ENCODE measurements at places on chromosomes 5 and 9.
A peak's percentile ranks its signal among the peaks of the same experiment; 100 is the strongest.

DNA sequence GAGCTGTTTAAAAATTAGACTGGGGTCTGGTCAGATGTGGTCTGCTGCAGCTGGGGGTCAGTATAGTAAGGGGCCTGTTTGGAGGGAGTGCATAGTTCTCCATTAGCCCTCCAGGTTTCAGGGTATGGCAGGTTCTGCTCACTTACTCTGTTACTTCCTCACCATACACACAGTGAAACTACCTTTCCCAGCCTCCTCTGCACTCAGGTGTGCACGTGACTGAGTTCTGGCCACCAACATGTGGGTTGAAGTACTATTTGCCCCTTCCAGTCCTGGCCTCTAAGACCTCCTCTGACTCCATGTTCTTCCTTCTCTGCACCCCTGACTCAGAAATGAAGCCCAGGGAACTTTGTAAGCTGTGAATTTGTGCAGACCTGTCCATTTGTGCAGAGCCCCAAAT is 190.5 kb upstream of the CLINT1 start:
- no peak for DNase-seq

DNA sequence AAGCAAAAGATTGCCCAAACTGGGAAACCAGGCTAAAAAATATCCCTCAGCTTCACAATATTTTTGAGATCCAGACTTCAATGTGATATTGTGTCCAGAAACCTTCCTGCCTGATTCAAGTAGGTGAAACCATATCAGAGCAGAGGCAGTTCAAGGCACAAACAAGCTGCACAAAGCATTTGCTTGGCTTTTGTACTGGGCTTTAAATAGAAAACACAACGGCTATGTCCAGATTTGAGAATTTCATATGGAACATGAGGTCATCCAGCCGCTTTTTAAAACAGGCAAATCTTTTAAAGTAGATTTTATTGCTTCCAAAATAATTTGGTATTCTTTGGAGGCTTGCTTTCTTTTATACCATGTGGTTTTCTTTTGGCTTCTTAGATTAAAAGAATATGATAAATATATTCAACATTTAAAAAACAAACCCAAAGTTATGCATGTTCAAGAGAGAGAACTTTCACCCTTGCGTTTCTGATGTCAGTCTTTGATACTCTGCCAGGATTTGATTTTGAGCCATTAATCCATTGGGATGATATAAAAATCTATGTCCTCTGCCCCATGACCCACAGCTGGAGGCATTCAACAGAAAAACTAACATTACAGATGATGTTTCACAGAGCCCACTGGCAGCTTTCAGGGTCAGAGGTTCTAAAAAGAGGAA is 29.0 kb upstream of the CCDC112 start:
- DNase-seq: no peak

DNA sequence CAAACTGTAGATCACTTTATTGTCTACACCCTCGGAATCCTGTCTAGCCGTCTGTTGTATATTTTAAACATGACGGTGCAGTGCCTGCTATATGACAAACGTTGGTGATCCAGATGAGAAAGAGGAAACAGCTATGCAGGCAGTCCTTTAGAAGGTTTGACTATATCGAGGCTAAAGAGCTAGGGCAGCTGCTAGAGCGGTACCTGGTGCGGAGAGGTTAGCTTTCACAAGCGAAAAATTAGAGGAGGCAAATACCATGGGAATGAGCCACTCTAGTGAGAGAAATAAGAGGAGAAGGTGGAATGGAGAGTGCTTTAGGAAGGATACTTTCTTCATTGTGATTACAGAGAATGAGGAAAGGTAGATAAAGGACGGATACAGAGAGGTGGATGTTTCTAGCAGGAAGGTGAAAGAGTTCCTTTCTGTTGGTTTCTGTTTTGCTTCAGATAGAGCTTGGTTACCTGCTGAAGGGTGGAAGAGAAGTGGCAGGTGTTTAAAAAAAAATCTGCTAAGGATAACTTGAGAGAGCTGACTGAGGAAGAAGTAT is 959 bp upstream of the FBXL17 start:
- DNase-seq: no peak

DNA sequence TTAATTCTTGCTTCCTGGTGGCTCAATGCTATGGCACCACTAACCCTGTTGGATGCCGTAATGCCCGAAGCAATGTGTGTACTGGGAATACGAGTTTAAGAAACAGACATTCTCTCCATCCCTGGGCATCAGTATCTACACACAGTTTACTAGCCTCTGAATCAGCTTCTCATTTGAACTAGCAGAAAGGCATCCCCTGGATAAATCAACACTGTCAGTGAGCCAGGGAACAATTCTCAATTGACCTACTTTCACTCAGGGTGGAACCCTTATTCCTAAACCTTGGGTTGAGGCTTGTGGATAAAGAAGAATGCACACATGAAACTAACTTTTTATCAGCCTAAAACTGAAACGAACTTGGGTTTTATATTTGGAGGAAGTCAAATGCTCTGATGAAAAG is 331.0 kb downstream of the GADD45G start:
- DNase-seq: no peak

DNA sequence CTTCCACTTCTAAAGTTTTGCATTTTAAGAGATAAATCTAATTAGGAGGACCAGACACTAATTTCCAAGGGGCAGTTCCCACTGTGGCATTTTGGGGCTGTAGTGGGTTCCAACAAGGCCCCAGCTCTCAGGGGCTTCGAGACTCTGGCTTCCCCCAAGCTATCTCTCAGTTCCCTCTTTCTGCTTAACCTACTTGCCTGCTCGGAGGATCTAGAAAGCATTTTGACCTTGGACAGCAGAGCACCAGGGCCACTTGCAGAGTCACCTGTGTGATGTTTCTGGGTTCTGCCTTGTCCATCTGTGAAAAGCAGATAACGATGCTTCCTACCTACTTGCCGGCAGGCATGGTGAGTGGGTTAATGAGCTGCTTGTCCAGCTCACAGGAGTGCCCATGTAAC is 175.4 kb downstream of the MED10 start:
- DNase-seq: no peak

GRCh38 chr5:170585273-170585948 is 81.6 kb downstream of the KCNIP1 start:
- no peak for DNase-seq

DNA sequence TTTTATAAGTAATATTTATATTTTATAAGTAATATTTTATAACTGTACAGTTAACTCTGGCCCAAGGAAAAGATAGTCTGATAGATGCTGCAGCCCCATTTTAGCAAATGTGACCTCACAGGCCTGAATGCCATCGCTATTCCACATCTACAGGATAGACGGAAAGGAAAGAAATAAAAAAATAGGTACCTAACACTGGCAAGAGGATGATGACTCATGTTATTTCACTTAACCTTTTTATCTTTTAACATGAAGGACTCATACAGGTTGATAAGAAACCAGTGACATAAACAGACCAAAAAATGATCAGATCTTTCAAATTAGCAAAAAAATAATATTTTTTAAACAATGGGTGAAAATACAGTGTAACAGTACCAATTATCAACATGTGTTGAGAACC is 2.7 kb downstream of the CD274 start:
- no peak for DNase-seq

GRCh38 chr5:21862986-21863385 is 990.2 kb downstream of the CDH12 start:
- no peak for DNase-seq

GRCh38 chr5:147601652-147602051 is 91.8 kb upstream of the DPYSL3 start:
- DNase-seq: no peak

DNA sequence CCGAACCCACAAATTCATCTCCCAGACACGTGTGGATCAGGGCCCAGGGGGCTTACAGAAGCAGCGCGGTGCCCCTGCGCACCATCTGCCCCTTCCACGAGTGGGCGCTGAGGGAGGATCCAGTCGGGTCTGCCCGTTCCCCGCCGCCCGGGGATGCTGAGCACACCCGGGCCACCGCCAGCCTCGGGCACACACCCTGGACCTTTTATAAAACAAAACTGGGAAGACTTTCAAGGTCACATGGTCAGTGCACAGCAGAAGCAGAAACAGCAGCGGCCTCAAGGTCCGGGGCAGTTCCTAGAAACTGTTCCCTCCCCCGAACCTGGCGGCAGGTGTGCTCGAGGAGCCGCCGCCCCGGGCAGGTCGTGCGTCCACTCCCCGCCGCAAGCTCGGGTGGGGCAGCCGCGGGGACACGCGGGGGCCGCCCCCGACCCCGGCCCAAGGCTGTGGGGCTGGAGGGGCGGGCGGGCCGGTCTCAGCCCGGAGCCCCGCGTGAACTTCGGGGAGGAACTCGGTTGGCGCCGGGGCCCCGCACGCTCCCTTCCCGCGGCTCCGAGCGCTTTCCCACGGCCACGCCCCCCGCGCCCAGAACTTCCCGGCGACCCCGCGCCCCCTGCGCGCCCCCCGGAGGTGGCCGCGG is 633 bp upstream of the PPP1R26 start:
- no peak for DNase-seq

DNA sequence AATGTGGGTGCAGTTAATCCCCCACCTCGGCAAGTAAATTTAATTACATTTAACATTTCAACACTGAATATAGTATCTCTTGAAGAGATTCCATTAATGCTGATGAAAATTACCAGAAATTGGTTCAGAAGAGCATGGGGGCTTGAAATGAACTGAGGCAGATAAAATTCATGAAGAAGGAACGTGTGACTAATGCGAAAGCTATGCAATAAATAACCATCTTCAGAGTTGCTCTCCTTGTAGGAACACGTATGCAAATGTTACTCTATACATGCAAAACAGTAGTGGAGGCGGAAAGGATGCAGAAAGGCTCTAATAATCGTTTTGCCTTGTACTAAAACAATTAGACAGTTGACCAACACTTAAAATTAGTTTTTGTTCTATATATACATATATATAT is 320.2 kb downstream of the CTNND2 start:
- no peak for DNase-seq

DNA sequence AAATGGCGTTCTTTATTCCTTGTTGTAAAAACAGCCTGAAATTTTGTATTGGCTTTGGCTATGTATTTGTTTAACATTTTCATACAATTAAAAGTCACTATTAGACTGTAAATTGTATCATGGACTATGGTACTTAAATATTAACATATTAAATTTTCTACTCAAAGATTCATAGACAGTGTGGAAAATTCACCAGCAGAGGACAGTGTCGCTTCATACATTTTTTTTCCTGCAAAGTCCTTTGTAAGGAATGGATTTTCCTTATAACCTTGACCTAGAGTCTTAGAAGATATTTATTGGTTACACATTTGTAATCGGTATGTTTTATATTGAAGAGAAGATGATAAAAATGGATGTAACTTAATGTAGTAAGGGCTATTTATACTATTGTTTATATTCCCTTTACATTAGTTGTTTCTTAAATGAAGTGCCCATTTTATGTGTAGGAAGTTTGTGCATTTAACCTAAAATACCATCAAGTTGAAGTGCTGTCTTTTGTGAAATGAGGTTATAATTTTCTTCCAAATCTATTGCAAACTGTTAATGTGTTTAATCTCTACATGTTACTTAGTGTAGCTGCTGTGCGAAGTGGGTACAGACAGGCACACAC is 150.1 kb downstream of the KDM4C start:
- no peak for DNase-seq

DNA sequence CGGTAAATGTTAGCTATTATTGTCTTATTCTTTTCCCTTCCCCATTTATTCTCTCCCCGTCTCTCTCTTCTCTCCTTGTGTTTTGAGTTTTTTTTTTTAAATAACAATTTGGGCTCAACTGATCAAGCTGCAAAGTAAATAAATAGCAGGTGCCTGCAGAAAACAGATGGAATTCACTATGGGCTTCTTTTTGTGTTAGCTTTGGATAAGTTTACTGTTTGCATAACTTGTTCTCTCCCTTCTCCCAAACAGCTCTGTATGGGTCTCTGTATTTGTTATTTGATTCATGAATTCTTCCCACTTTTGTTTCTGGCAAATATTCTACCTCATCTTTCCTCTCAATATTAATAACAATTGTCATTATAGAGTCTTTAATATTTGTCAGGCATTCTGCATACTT is 111.8 kb upstream of the ASTN2 start:
- no peak for DNase-seq

- DNase-seq: no peak
These were observed 324.6 kb upstream of the TYRP1 start for GRCh38 chr9:12368569-12368968.

- DNase-seq: no peak
These were observed 522.3 kb upstream of the ST8SIA4 start for GRCh38 chr5:101425339-101425859.

- no peak for DNase-seq
These were observed 433.0 kb downstream of the TLE1 start for GRCh38 chr9:81256368-81256767.

GRCh38 chr9:133468777-133469421 is 9.1 kb downstream of the CACFD1 start:
- DNase-seq: no peak

GRCh38 chr5:116553366-116553765 is 21.3 kb downstream of the SEMA6A start:
- DNase-seq: no peak

DNA sequence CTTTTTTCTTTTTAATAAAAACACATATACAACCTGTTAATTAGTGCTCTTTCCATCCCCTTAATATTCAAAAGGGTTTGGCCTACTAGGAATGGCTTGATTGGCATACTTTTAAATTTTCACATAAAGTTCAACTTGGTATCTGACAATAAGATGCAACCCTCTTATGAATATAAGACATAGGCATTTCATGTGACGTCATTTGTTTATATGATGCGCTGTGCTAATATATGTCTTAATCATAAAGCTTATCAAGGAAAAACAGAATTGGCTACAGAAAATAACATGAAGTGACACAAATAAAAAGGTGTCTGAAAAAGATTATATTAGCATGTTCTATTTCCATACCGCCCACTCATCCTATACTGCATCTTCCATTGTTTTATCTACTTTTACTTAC is 1642.4 kb downstream of the EFNA5 start:
- DNase-seq: no peak

- no peak for DNase-seq
These were observed 4.0 kb downstream of the TUT7 start for GRCh38 chr9:86350006-86350760.

DNA sequence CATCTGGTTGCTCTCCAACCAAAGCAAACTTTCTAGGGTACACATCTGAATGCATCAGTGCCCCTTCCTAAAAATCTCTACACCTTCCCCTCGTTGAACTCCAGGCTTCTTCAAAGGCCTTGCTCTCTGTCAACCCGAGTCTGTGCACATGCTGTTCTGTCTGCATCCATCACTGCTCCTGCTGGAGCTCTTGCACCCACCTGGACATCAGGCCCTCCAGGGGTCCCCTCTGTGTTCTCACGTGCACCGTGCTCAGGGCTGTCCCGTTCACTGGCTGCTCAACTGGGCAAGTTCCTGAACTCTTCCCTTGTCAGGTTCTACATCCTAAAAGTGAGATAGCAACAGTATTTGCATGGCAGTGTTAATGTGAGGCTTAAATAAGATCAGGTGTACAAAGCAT is 62.7 kb upstream of the ANGPTL2 start:
- DNase-seq: no peak

GRCh38 chr9:27924502-27924901 is 351.2 kb upstream of the C9orf72 start:
- no peak for DNase-seq

- DNase-seq: no peak
These were observed 138.9 kb upstream of the IRX4 start for GRCh38 chr5:2021484-2022176.

GRCh38 chr5:141040771-141041426 is 10.3 kb upstream of the PCDHB1 start:
- peak; percentile 69 for DNase-seq

GRCh38 chr5:171640480-171640879 is 145.1 kb upstream of the SMIM23 start:
- no peak for DNase-seq

- no peak for DNase-seq
These were observed 27.2 kb upstream of the FCN1 start for GRCh38 chr9:134944916-134945315.

Measured in activated CD4-positive, alpha-beta T cell treated with anti-CD3 and anti-CD28 coated beads, Interleukin-2, amount 50 U/mL, for 48 hours (primary cell).